ENCODE measurements at places on chromosomes 5 and 9. TPM values are rescaled to one million over a fixed set of nuclear protein-coding genes. Genes with fewer than 3 reads are reported as not detected.

DNA sequence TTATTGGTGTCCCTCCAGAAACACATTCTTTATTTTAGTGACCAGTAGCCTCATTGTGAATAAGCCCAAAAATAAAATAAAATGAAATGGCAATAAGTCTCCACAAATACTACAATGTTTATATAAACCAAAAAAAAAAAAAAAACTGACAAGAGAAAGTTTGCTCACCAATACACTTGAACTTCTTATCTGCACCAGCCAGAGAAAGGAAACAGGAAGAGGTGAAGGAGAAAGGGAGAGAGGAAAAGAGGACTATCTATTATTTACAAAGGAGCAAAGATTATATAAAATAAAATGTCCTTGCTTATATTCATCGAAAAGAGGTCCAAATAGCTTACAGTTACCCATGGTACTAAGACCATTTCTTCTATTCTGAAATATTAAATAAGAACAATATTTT, 176.4 kb upstream of the CCNG1 start:
- DNase-seq, result no peak

GRCh38 chr5:113266913-113267227, 167.9 kb downstream of the TSSK1B start:
- no peak for DNase-seq

The OGN gene
- total RNA-seq, result 210 TPM

DNA sequence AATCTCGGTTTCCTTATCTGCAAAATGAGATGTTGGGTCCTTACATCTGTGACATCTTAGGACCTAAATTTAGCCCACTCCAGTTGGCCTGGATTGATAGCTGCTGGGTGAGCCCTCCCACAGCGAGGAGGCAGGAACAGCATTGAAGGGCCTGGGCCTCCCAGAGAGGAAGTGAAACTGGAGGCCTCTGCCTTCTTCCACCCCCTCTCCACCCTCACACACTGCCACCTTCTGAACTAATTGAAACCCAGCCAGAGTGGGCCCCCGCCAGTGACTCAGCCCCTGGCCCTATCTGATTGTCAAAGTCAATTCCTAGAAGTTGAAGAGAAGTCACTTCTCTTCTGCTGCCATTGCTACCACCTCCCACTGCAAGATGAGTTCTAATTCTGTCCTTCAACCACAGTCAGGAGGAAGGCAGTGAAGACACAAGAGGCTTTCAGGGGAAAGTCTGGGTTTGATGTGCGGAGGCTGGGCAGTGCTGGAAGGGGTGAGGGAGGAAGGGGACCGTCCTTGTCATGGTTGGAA, 55.2 kb upstream of the NEK6 start:
- no peak for DNase-seq

GRCh38 chr5:92962752-92963151, 618.3 kb downstream of the NR2F1-AS1 start:
- no peak for DNase-seq

The GABRA1 gene
- total RNA-seq, result not detected

- DNase-seq, result no peak
Observed at GRCh38 chr5:146892231-146892630, 13.7 kb upstream of the PPP2R2B start.

The NACC2 gene
- total RNA-seq, result 69.2 TPM

DNA sequence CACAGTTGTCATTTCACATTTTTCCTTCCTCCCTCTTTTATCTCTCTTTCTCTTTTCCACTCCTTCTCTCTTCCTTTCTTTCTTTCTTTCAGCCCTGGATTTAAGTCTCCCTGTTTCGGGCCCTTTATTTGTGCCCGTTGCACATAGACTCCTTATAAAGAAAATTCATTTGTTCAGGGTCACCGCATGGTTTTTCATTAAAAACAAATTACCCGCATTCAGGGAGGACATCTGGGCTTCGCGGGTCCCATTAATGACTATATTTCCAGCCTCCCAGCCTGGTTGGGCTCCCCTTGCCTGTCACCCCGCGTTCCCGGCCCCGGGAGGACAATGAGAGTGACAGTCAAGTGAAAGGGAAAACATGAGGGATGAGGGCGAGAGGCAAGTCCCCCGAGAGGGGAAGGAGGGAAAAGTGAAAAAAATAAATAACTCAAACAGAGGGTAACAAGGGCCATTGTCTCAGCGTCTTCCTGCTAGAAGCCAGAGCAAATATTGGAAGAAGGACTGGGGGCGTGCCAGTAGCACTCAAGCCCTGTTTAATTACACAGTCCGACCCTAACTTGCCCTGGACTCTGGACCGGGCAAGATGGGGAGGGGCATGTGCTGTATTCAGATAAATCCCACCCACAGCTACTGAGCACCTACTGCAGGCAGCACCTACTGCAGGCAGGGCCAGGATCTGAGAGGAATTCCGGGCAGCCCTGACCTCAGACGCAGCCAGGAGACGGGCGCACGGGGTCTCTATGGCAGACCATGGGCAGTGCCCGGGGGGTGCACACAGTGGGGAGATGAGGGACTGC, 166.2 kb downstream of the PAX5 start:
- no peak for DNase-seq

GRCh38 chr9:30329431-30329830, 2055.0 kb upstream of the ACO1 start:
- no peak for DNase-seq

The ENTR1 gene
- 25.3 TPM for total RNA-seq

GRCh38 chr5:61319388-61320146, 12.5 kb upstream of the ZSWIM6 start:
- DNase-seq, result no peak

DNA sequence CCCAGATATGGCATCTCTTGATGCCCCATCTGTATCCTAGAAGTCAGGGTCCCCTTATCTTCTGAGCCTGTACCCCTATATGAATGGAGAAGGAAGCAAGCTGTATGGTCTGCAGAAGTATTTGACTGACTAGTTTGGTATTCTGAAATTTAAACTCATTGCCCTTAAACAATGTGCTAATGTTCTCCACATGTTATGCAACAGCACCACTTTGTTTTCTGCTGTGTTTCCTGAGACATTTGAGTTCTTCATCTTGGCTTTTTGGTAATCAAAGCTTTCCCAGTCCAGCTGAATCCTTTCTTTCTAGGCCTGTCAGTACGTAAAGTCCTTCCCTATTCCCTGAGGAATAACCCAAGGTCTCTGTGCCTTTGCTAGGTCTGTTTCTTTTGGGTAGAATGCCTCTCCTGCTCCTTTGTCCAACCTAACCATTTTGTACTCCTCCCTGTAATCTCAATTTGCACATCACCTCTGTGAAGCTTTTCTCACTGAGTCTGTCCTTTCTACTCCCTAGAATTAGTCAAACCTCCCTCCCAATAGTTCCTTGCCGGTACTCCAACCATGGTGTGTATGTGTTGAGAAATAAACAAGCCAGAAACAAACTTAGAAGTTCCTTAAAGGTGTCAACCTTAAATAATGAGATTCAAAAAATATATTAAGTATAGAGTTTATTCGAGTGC, 72.1 kb upstream of the HSPB3 start:
- DNase-seq, result no peak

- DNase-seq, result no peak
Observed at GRCh38 chr9:136432591-136432990, 7.1 kb downstream of the INPP5E start.

GRCh38 chr5:36950586-36951457, 74.3 kb downstream of the NIPBL start:
- no peak for DNase-seq

DNA sequence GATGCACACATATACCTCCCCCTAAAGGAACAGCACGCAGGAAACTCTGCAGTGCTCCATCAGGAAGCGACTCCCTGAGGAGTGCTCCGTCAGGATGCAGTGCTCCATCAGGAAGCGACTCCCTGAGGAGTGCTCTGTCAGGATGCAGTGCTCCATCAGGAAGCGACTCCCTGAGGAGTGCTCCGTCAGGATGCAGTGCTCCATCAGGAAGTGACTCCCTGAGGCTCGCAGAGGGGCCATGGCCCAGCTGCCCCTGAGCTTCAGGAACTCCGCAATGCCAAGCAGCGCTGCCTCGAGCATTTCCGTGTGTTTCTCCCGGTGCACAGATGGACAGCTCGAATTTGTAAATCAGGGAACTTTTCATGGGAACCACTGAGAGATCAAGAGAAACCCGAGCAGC, 88.1 kb downstream of the PAX5 start:
- DNase-seq, result no peak

DNA sequence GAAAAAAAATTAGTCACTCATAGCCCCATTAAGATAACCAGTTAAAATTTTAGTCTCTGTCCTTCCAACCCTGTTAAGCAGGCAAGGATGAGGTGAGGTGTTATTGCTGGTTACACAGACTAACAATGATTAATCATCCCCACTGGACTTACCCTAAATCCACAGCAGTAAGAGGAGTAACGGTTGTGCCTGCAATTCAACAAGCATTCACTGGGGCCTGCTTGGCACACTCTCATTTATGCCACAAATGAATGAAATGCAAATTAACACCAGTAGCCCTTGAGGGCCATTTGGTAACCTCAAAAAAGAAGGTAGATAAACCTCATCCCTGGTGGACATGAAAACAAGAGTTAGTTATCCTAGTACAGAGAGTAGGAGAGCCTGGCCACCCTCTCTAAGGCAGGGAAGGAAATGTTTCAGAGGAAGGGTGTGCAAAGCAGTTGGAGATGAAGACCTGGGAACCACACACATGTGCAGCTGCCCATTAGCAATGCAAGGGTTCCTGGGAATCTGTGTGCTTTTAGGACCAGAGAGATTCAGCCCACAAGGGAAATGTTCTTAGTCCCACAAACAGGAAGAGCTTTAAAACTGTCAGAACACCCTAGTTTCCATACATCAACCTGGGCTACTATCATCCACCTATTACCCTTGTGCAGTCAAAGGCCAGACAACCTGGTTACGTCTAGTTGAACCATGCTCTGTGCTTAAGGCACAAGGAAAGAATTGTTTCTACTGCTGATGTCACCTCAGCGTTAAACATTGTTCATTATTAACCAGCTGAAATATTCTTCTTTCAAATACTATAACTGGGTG, 7.7 kb downstream of the LHFPL2 start:
- DNase-seq, result no peak

DNA sequence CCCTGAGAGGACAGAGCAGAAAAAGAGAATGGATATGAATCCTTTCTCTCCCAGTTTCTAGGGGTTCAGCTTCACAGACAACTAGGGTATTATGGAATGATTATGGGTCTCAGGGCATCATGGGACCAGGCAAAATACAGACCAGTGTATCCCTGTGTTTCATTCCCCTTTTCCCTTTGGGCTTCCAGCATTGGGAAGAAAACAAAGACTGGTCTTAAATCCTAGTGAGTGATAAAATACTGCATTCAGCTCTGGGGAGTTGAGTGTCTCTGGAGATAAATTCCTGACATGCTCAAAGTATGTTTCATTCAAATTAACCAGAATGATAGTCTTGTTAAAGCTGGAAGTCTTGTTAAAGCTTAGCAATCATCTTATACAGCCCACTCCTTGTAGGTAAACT, 2.4 kb upstream of the POU4F3 start:
- DNase-seq, result no peak

- DNase-seq, result no peak
Observed at GRCh38 chr9:35835216-35835632, 6.2 kb downstream of the TMEM8B start.

DNA sequence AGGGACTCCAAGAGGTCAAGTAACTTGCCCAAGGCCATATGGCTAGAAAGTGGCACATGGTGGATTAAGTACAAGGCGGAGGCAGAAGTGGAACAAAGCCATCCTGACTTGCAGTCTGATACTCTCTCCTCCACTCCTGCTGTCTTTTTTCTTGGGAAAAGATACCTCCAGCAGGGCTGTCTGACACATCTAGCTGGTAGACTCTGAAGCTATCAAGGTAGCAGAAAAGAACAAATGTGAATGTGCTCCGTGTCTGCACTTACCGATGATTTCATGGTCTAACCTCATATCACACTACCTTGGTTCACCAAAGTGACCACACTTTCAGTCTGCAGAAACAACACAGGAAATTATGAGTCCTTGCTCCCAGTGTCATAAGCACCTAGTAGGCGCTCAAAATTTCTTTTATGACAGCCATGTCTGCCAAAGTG, 284.8 kb downstream of the CRB2 start:
- no peak for DNase-seq

The ERCC6L2 gene
- 32.1 TPM for total RNA-seq

- no peak for DNase-seq
Observed at GRCh38 chr5:140565024-140565779, 574 bp downstream of the SLC35A4 start.

DNA sequence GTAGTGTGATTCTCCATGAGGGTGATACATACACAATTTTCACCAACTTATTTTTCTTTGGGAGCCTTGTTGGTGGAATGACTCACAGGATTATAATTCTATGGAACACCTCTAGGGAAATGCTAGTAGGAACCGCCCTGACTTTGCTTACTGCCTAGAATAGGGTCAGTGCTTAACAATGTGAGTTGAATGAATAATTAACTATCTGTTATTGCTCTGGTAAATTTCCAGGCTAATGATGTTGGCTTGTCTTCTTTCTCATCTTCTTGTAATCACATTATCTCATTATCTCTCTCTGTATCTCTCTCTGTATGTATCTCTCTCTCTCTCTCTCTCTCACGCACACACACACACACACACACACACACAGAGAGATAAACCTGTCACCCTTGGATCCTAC, 291.1 kb downstream of the TRIM32 start:
- no peak for DNase-seq

GRCh38 chr5:137379555-137380286, 119.4 kb downstream of the SPOCK1 start:
- DNase-seq, result no peak

DNA sequence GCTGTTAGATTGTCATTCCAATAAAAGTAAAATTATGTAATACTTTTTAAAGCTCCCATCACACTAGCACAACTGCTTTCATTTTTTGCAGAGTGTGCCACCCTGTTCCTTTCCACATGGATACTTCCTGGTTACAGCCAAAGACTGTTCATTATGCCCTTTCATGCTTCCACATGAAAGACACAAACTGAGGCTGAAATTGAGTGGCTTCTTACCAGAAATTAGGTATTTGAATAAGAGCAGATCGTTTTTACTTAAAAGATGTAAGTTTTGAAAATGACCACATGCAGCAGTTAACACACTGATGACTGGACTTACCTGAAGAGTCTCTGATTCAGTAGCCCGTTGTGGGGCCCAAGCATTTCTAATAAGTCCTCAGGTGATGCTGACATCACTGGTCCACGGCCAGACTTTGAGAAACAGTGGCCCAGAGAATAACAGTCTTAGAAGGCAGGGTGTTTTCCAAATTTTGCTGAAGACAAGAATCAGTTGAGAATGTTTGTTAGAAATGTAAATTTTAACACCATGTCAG, 187.6 kb upstream of the DMRT1 start:
- no peak for DNase-seq

The ALDOB gene
- not detected for total RNA-seq

- DNase-seq, result no peak
Observed at GRCh38 chr5:55360190-55360589, 52.4 kb downstream of the MTREX start.

- no peak for DNase-seq
Observed at GRCh38 chr5:134162592-134162991, 14.2 kb downstream of the SKP1 start.

GRCh38 chr5:74179179-74179578, 461.3 kb downstream of the ENC1 start:
- DNase-seq, result no peak

The FBP1 gene
- 3.8 TPM for total RNA-seq
